ENCODE measurements at places on chromosomes 5 and 9. TPM values are rescaled to one million over a fixed set of nuclear protein-coding genes. Genes with fewer than 3 reads are reported as not detected.

- peaks cover 11% of the 10 kb centered on the region for H3K36me3 ChIP-seq
- peaks cover 4% of the 10 kb centered on the region for H3K27me3 ChIP-seq
- peaks cover 48% of the 10 kb centered on the region for H3K4me1 ChIP-seq
These were observed 94.6 kb downstream of the RAPGEF1 start for GRCh38 chr9:131645078-131645776.

ACTBL2 gene
- not detected for total RNA-seq

CTSL gene
- 28.7 TPM for total RNA-seq

DNA sequence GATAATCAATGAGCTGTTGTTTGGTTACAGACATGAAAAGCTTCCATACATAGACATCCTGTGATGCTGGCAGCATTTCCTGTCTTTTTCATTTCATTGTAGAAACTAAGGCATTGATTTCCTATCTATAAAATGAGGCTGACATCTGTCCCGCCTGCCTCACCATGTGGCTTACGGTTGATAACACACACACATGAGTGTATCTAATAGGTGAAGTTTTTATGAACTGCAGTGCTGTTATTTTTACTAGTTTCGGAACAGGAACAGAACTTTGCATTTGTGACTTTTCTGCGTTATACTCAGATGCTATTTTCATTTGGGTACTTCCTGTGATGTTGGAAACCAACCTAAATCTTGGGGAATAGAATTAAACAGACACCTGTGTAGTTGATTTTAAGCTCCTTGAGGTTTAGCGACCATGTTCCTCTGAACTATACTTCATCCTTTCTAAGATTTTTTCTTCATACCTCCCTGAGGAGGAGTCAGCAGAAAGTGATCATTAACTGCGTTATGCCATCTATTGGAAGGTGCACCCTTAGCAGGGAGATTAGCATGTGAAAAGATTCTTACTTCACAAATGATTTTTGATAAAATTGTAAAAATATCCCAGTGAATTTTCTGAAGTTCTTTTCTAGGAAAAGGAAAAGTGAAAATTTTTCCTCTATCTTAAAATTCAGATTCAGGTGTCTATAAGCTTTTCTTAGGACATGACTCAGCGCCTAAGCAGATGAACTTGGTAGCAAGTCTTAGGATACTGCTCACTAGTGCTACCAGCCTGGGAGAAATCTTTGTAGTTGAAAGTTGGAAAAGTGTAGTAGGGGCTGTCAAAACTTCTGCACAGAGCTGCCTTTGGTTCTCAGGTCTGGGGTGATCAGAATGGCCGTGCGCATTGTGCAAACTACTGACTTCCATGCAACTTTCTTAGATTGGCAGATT lies 134.5 kb downstream of the TRIO start:
- no peaks in the 10 kb centered on the region for H3K36me3 ChIP-seq
- H3K27me3 ChIP-seq, result no peaks in the 10 kb centered on the region
- H3K4me1 ChIP-seq, result peaks cover 39% of the 10 kb centered on the region
- DNase-seq, result no peak

Data from glutamatergic neuron (in vitro differentiated cells).